Activated CD4-positive, alpha-beta T cell treated with anti-CD3 and anti-CD28 coated beads for 36 hours (primary cell): ENCODE measurements at places on chromosomes 6 and 20. TPM values are rescaled to one million over a fixed set of nuclear protein-coding genes. Genes with fewer than 3 reads are reported as not detected.

Gene PRPH2
- total RNA-seq = not detected

Gene TFAP2A
- total RNA-seq = 0.26 TPM

Gene BMP5
- total RNA-seq = not detected

Gene TULP1
- total RNA-seq = not detected

Gene PTCRA
- not detected for total RNA-seq

GRCh38 chr6:139846538-139847456 is 472.3 kb upstream of the CITED2 start:
- DNase-seq = no peak

GRCh38 chr20:22525069-22525820 is 59.1 kb downstream of the FOXA2 start:
- no peak for DNase-seq

- DNase-seq = no peak
These were observed 88.8 kb downstream of the PRL start for GRCh38 chr6:22208026-22208425.

GRCh38 chr20:2108987-2109386 is 7.4 kb downstream of the STK35 start:
- DNase-seq = no peak

- no peak for DNase-seq
These were observed 4.0 kb upstream of the TRAM2 start for GRCh38 chr6:52580905-52581304.

DNA sequence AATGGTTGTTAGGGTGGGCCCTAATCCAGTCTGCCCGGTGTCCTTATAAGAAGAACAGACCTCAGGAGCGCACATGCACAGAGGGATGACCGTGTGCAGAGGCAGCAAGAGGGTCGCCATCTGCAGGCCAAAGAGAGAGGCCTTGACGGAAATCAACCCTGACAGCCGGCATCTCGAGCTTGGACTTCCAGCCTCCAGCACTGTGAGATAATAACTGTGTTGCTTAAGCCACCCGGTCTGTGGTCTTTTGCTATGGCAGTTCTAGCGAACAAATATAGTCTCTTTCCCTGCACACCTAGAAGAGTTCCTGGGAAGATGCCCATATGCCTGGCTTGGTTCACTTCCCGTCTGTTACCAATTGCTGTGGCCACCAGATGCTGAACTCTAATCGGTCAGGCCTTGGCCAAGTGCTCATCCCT is 35.3 kb upstream of the PTGIS start:
- DNase-seq = peak; percentile 37

GRCh38 chr6:150201772-150202329 is 59.0 kb downstream of the PPP1R14C start:
- no peak for DNase-seq

GRCh38 chr6:5762561-5762968 is 244.2 kb downstream of the NRN1 start:
- no peak for DNase-seq

DNA sequence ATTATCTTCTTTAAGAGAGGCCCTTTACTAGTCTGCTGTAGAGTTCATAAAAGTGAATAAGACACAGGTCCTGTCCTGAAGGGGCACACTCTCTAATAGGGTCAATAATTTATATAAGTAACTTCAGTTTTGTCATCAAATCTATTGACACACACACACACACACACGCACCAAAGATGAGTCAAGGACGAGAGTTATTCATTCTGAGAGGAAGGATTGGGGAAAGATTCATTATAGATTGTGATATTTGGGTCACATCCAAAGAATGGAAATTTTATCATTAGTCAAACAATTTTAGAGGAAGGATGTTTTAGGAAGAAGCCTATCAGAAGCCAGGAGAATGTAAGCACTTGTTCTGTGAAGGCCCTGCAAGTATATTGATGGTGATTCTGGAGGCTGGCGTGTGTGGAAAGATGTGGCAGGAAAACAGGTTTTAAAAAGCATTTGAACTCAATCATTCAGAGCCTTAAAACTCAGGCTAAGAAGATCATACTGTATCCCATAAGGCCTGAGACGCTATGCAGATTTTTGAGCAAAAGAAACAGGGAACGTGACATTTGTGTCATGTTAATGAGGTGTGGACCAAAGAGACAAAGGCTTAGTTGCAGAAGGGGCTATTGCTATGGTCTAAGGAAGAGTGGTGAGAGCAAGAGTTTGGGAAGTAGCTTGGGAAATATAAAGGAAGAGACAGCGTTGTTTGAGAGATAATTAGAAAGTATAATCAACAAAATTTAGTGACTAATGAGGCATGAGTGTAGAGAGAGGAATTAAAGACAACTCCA is 161.4 kb upstream of the PREP start:
- DNase-seq = no peak

GRCh38 chr20:5827098-5827853 is 77.1 kb downstream of the SHLD1 start:
- DNase-seq = no peak

DNA sequence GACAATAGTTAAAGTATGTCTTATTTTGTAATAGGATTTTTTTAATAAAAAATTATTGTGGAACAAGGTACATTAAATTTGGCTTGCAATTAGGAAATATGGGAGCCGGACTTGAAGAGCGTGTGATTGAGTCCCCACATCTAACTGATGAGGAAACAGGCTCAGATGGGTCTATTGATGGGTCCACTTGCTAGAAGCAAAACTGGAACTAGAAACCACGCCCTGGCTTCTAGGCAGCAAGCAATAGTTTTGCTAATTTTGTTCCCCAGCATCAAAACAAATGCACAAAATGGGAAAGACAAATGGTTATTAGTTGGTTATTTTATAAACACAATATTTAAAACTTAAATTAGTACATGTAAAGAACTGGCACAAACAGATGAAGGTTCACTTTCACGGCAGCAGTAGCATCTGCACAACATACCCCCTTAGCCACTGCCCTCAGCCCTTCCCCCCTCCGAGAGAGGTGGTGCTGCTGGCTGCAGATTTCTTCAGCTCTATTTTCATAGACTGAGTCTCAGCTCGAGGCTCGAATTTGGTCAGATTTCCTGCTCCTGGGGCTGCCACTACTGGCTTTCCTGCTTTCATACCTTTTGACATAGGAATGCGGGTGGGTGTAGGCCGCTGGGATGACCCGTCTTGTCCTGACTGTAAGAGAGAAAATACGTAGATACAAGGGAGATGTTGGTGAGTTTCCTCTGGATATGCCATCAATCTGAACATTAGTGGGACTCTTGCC is 23.8 kb upstream of the TMEM30A start:
- no peak for DNase-seq

DNA sequence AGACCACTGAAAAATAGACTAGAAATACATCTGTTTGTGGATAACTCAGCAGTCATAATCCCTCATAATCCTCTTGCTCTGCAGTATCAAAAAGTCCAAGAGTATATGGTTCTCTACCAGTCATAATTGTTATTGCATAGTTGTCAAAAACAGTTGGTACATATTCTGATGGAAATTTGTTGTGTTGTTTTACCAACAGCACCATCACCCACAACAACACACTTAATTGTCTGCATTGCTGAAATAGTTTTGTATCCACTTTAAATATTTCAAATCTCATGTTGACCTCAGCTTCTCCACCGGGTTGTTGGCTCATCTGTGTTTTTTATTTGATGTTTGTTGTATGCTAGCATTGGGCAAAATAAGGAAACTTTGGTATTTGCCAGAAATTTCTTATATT is 39.4 kb downstream of the ITCH start:
- no peak for DNase-seq

DNA sequence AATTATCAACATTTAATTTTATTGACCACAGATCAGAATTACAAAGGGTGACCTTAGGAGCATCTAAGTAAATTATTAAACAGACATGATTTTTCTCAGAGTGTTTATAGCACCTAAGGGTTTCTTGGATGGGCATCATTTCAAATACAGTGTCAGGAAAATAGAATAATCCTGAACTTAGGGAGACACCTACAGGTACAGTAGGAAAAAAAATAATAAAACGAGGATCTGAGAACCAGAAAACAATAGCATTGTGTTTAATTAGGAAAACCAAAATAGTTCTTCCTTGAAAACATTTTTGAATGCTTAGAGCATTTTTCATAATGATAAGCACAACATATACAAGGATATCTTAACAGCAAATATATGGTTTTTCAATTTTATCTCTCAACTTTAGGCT is 39.2 kb downstream of the MMUT start:
- DNase-seq = no peak

GRCh38 chr6:27891320-27891875 is 20.8 kb downstream of the OR2B2 start:
- no peak for DNase-seq

GRCh38 chr6:98529364-98529763 is 305.0 kb upstream of the POU3F2 start:
- no peak for DNase-seq

GRCh38 chr6:70663881-70664466 is 3.7 kb upstream of the SMAP1 start:
- DNase-seq = no peak

DNA sequence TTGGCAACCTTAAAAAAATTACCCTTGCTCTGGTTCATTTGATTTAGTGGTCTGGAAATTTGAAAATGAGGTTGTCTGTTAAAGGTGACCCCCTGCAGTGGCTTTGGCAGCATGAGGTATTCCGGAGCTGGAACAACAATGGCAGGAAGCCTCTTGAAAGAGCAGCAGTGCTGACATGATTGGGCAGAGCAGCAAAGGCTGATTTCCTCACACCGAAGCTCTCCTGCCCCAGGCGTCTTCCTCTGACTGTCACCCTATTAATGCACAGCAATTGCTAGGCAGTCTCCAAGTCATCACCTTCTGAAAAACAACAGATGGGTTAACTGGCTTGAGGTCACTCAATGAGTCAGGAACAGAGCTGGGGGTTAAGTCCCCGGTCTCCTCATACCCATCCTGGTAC is 241.8 kb upstream of the MMS22L start:
- no peak for DNase-seq

- peak; percentile 60 for DNase-seq
These were observed 19.2 kb downstream of the BLTP3A start for GRCh38 chr6:34810936-34811632.

DNA sequence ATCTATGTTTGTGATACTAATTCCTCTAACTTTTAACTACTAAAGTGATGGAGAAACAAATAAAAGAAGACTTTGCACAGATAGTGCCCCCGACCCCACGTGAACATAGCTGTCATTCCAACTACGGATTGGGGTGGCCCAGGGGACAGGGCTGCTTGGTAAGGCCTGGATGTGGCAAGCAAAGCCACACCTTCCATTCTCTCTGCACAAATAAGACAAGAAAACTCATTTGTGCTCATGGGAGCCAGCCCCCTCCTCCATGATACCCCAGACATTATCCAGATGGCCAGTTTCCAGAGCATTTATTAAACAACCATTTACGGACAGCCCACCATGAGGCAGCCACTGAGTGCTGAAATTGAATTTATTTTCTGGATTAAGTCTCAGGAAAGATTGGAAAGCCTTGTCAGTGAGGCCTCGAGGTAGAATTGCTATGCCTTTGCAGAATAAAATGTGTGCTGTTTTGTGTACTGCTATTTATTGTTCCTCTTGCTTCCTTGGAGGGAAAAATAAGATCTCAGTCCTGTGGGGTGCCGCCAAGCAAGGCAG is 151.2 kb downstream of the UNC5CL start:
- no peak for DNase-seq

DNA sequence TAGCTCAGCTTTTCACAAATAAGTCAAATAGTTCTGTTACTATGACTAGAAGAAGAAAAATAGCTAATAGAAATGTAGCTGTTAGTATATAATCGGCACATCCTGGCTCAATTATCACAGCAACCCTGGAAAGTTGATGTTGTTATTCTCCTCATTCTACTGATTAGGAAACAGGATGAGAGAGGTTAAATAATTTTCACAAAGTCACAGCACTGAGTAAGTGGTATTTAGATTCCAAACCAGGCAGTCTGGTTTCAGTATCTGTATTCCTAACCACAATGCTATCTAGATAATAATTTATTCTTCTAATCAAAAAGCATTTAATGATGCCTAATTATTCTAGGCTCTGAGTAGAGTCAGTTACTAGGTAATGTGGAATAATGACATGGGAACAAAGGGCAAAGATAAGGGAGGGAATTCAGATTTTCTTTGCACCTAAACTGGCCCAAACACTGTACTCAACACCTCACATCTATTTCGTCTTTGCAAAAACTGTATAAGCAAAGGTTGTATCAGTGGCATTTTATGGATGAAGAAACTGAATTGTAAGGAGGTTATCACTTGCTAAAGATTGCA is 51.3 kb downstream of the PDE7B start:
- no peak for DNase-seq

GRCh38 chr6:167688123-167688522 is 138.6 kb upstream of the AFDN start:
- no peak for DNase-seq

DNA sequence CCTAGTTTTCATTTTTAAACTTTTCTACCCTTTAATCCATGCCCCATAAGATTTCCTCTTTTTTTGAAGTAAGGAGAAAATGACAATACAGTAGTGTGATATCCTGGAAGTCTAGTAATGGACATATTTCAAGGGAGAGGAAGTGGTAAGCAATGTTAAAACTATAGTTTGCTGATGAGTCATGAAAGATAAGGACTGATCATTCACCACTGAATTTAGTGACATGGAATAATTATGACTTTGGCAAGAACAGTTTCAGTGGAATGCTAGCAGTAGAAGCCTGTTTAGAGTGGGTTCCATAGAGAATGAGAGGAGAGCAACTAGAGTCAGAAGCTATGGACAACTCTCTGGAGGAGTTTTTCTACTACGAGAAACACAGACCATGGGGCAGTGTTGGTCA is 24.9 kb upstream of the SLC2A12 start:
- no peak for DNase-seq

GRCh38 chr6:133749427-133749826 is 139.5 kb upstream of the TCF21 start:
- DNase-seq = no peak

DNA sequence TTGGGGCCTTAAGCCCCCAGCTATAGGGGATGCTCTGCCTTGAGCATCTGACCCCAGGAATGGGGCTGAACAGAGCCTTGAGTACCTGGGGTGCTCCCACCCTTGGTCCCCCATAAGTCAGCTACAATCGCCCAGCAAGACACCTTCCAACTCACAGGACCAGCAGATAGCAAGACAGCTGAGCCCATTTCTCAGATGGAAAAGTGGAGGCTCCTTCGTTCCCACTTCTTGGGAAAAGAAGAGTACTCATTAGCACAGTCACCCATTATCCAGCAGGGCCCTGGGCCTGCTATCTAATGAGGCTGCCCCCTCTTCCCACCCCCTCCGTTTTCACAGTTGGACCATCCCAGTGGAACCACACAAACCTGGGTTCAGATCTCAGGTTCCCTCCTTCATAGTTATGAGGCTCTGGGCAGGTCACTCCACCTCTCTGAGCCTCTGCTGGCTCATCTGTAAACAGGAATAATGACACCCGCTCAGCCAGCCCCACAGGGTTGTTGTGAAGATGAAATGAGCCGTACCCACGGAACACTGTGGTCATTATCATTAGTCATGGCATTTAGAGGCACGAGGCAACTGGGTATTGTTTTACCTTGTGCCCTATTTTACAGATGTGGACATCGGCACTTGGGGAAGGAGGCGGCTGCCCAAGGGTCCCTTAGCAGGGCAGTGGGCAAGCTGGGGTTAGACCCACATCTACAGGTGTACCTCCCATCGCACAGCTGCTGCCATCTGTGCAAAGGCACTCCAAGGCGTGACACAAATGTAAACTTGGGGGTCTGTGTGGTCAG is 4.5 kb downstream of the LPIN3 start:
- no peak for DNase-seq

- DNase-seq = no peak
These were observed 127.0 kb downstream of the FARS2 start for GRCh38 chr6:5388326-5388725.
